ENCODE measurements at places on chromosomes 1 and 21.

DNA sequence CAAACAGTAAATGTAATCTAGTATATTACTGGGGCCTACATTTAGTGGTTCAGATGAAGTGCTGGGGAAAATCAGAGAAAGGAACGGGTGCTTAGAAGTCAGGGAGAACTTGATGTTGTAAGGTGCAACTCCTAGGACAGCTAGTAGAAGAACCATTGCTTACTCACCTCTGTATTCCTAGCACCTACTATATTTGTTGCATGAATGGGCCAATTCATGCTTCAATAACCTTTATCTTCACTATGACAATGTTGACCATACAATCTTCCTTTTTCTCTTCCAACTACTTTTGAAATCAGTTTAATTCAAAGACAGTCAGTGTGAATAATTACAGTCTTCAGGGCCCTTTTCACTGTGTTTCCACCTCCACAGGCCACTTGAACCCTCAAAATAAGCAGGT lies 125.0 kb upstream of the DMRTA2 start:
- DNase-seq, result no peak

- no peak for DNase-seq
These were observed 402 bp downstream of the C21orf58 start for GRCh38 chr21:46323227-46323709.

GRCh38 chr1:170010443-170010842 lies 64.1 kb downstream of the KIFAP3 start:
- DNase-seq, result no peak

DNA sequence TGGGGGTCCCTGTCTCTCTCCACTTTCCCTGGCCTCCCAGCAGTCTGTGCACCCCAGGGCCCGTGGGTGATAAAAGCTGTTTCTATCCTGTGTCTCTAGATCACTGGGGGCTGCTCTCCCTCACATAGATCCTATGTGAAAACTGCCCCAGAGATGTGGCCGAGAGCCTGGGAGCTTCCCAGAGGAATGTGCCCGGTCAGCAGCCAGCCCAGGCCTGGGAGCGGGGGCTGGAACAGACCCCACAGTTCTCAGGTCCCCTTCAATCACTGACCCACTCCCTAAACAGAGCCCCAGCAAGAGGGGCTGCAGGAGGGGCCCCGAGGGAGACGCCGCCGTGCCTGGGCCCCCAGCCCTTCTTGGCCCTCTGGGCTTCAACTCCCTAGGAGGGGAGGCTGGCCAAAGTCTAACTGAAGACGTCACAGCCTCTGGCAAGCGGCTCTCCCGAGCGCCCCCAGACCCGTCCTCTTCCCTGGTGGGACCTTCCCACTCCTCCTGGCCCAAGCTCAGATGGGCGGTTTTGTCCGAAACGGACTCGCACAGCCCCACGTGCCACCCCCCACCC lies 403 bp downstream of the MXRA8 start:
- no peak for DNase-seq
